Activated T-cell treated with anti-CD3 and anti-CD28 coated beads, Interleukin-2, amount 50 U/mL, for 24 hours (primary cell): ENCODE measurements at places on chromosomes 7 and 10.

GRCh38 chr7:19066170-19066569 lies 51.3 kb downstream of the TWIST1 start:
- no peak for DNase-seq

DNA sequence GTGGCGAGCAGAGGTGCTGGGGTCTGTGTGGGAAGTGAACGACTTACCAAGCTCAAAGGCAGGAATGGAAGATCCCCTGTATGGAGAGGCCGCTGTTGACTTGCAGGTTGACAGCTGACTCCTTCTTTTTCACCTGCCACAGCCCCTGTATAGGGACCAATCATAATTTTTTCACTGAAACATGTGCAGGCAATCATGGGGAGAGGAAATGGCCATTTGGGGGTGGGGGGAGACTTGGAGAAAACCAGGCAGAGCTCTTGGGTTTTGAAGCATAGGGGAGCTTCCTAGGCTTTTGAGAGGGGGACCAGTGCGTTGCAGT lies 101.4 kb downstream of the WDR37 start:
- no peak for DNase-seq

GRCh38 chr7:40883826-40884225 lies 749.0 kb downstream of the SUGCT start:
- no peak for DNase-seq

- no peak for DNase-seq
Measured at GRCh38 chr7:4621396-4621795, 60.7 kb upstream of the FOXK1 start.

DNA sequence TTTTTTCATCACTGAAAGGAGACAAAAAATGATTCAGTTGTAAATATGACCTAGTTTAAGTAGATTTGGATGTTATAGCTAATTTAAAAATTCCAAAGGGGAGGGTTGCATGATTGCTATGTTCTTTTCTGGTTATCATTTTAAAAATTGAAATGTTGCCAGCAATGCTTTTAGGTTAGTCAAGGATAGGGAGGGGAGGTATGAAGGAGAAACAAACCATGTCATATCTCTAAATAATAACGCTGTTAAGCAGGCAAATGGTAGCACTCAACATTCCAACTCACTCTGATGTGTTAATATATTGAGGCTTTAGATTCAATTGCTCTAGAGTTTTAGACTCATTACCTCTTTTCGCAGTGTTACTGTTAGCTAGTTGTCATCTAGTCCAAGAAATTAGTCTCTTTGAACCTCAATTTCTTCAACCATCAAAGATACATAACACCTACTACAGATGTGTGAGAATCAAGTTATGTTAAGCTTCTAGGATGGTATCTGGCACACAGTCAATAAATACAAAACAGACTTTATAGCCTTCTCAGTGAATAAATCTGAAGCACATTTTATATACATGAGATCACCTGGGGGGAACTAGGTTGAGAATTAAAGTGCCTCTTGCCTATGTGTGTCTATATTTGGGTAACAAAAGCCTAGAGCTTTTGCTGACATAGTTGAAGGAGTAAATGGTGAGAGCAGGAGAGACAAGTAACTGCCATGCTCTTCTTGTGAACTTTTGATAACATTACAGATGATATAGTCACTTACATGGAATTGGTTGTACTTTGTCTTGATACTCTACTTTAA lies 124.9 kb downstream of the CSTF2T start:
- DNase-seq: no peak

DNA sequence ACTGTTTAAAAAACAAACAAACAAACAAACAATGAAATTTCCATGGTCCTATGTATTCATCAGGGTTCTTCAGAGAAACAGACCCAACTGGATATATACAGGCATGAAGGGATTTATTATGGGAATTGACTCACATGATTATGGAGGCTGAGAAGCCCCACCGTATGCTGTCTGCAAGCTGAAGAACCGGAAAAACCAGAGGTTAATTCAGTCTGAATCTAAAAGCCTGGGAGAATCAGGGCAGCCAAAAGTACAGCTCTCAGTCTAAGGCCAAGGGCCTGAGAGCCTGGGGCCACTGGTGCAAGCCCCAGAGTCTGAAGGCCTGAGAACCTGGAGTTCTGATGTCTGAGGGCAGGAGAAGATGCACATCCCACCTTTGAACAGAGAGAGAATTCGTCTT lies 163.5 kb downstream of the MDFIC start:
- DNase-seq: no peak

DNA sequence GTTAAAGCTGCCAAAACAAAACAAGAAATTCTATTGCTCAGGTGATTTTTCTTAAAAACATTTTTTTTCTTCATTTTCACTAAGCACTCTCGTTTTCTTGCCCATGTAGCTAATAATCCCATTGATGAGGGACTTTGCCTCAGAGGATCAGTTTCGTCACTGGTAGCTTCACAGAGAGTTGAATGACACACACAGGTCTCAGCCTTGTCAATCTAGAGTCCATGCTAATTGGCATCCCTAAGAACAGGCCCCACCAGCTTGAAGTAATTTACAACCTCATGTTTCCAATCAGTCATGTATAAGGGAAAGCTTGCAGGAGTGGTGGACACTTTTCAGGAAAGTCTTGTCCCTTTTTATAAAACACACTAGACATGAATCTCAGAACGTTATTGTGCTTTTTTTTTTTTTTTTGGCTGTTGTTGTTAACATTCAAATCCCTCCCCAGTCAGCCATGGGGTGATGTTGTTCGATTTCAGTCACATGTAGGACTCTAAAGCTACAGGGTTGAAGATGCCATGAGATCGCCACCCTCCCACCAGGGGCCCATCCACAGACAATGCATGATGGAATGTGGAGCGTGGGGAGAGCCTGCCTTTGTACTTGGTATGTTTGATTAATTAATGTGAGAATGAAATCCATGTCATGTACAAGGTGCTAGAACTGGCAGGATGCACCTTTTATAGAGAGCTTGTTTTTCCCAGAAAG lies 232.4 kb upstream of the FZD8 start:
- DNase-seq: no peak

GRCh38 chr10:18164093-18164492 lies 23.9 kb downstream of the CACNB2 start:
- no peak for DNase-seq

GRCh38 chr10:96470116-96470743 lies 43.5 kb downstream of the TLL2 start:
- peak; percentile 37 for DNase-seq

DNA sequence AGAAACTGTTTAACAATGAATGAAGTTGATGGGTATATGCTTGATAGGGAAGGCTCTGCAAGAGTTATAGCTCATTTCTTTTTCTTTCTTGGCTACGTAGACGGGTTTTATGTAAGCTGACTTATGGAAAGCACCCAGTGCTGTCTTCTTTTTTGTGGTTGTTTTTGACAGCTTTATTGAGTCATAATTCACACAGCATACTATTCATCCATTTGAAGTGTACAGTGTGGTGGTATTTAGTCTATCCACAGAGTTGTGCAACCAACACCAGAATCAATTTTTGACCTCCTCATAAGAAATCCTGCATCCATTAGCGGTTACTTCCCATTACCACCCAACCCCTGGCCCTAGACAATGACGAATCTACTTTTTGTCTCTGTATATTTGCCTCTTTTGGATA lies 240.6 kb upstream of the KIAA1217 start:
- DNase-seq: no peak

- DNase-seq: no peak
Measured at GRCh38 chr10:30581779-30582380, 47.7 kb downstream of the LYZL2 start.

- DNase-seq: no peak
Measured at GRCh38 chr10:14322526-14323188, 8.1 kb downstream of the FRMD4A start.

DNA sequence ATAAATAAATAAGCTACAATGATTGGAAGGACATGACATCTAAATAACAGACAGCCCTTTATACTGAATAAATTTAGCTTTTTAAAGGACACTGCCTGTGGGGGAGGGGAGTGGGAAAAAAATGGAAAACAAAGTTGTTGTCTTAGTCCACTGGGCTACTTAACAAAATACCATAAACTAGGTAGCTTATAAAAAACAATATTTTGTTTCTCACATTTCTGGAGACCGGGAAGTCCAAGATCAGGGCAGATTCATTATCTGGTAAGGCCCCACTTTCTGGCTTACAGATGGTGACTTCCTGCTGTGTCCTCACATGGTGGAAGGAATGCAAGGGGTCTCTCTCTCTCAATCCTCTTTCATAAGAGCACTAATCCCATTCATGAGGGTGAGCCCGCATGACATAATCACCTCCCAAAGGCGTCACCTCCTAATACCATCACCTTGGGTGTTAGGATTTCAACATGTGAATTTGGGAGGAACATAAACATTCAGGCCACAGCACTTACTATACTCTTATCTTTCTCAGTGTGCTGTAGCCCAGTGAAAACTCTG lies 43.0 kb downstream of the DNAJC12 start:
- DNase-seq: no peak

- DNase-seq: no peak
Measured at GRCh38 chr7:151679071-151679708, 159.5 kb upstream of the RHEB start.

DNA sequence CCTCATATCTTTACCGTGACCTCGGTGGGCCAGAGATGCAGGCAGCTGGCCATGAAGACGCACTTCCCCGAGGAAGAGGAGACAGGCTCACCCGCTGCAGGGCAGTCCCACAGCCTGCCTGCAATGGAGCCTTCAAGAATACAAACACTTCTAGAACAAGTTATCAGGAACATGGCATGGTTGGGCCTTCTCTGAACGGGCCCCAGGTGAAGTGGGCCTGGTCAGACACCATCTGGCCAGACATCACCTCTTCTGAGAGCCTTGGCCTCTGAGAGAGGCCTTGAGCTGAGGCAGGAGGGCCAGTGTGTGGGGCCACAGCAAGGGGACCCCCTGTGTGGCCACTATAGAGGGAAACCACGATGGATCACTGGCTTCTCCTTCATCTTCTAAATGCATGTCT lies 112.4 kb upstream of the GDF10 start:
- DNase-seq: no peak

GRCh38 chr7:69732203-69732602 lies 133.9 kb downstream of the AUTS2 start:
- DNase-seq: no peak
